LHCN-M2 (cell line): ENCODE measurements at places on chromosomes 5 and 9. TPM values are rescaled to one million over a fixed set of nuclear protein-coding genes. Genes with fewer than 3 reads are reported as not detected.

DNA sequence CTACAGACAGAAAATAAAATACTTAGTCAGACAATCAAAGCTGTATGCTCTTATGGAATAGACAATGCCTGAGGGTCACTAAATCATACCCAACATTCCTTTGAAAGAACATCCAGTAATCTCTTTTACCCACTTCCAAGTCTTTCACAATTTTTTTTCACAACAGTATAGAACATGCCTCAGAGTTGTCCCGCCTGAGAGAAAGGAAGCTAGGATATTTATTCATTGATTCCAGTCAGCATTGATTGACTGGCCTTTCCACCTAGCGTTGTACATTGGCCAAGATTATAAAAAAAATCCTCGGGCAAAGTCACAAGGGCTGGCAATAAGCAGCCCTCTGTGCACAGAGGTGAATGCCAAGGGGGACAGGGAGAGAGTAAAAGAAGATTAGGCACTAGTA lies 318.1 kb upstream of the PIK3R1 start:
- DNase-seq: peak; percentile 11

The MYMK gene
- total RNA-seq: 0.63 TPM in 1 of 2 replicates, not detected in the other

GRCh38 chr5:177576169-177576568 lies 15.8 kb upstream of the TMED9 start:
- DNase-seq: no peak

DNA sequence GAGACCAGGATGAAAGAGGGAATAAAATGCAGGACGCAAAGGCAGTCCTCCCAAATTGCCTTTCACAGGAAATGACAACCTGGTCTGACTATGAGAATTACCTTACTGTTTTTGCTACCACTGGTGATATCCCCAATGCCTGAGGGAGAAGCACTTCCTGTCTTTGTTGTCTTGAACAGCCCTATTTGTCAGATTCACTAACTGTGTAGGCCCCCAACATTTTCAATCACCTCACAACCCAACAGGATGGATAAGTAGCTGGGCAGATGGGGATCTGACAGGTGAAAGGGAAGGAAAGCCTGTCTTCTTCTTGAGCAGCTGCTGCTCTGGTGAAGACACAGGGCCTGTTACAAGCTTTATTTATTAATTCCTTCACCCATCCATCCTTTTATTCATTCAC lies 9.7 kb downstream of the ESM1 start:
- no peak for DNase-seq

GRCh38 chr9:125549465-125549871 lies 157.5 kb downstream of the MAPKAP1 start:
- no peak for DNase-seq

- DNase-seq: no peak
These were observed 3.3 kb downstream of the MCIDAS start for GRCh38 chr5:55223812-55224240.

- no peak for DNase-seq
These were observed 92.5 kb downstream of the TLR4 start for GRCh38 chr9:117796681-117797080.

The TEK gene
- 2.6 and 3.3 TPM in 2 replicates for total RNA-seq

The DTWD2 gene
- total RNA-seq: 4.9 and 5.7 TPM in 2 replicates

DNA sequence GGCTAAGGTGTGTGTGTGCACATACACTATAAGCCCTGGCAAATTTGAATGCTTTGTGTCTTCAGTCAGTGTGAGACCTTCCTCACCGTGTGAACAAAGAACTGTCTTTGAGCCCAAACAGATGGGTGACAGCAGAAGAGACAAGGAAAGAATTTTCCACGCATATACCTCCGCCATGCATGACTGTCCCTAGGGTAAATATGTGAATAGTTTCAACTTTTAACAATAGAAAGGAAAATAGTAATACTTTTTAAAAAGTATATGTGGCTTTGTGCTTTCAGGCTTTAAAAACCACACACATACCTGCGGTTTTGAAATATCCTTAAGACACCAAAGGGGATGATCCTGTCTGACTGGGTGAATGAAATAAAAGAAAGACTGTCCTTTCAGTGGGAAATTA lies 438.6 kb upstream of the MPDZ start:
- DNase-seq: peak; percentile 81

The GDA gene
- total RNA-seq: not detected in 2 replicates

GRCh38 chr9:15253197-15253596 lies 53.8 kb downstream of the TTC39B start:
- DNase-seq: peak; percentile 41

GRCh38 chr5:7742241-7742656 lies 108.7 kb downstream of the CFAP90 start:
- DNase-seq: no peak

DNA sequence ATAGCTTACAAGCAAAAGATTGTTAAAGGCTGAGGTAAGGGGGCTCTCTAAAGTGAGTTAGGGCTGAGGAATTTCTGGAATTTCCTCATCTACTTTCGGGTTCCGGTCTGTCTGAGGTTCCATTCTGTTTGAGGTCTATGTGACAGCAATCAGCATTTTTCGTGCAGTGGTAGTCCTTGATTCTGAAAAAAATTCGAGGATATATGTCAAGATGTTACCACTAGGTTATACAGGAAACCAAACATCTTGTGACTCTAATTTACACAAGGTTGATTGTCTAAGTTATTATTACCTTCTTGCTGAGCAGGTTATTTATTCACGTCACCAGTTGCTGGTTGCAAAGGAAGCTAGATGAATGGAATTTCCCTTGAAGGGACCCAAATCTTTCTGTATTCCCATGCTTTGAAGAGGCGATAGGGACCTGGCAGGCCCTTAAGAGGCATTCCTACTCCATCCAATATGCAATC lies 35.2 kb downstream of the RLN2 start:
- DNase-seq: peak; percentile 23

The MYOZ3 gene
- total RNA-seq: under 0.01 and 0.06 TPM in 2 replicates

GRCh38 chr5:79200573-79201183 lies 35.3 kb upstream of the JMY start:
- DNase-seq: no peak

The PCDHAC2 gene
- 0.06 and 0.23 TPM in 2 replicates for total RNA-seq

The ORM2 gene
- total RNA-seq: not detected in 2 replicates

DNA sequence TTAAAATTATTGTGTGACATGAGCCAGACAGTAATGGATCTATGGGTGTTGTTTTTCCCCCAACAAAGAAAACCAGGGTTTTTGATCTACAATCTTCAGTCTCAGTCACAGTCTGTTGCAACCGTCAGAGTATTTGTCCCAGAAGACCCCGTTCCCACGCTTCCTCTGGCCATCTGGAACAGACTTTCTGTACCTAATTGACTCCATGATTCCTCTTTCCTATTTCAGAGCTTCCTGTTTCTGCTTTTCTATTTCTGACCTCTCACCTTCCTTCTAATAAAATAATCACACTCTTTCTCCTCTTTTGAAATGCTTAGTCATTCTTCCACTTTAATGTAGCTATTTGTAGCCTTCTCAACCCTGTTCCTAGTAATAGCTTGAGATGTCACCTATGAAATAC lies 1044.8 kb downstream of the DTWD2 start:
- DNase-seq: no peak

DNA sequence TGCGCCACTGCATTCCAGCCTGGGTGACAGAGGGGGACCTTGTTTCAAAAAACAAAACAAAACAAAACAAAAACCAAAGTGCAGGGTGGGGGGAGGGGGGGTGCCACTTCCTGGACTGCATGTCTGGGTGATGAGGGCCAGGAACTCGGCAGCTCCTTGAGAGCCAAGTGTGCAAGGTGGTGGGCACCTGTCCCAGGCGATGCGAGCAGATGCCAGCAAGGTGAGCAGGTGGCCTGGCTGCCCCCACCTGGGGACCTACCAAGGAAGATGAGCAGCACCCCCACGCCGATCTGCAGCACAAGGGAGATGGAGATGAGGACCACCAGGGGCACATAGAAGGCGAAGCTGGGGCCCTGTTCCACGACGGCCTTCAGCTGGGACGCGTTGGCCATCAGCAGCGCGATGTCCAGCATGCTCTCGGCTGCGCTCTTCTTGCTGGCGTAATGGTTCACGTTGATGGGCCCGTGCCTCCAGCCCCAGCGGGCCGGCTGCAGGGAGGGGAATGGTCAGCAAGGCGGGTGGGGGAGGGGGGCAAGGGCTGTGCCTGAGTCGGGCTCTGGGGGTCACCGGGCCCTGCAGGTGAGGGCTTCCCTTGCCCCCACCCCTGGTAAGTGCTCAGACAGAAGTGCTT lies 7.8 kb downstream of the NINJ1 start:
- no peak for DNase-seq

DNA sequence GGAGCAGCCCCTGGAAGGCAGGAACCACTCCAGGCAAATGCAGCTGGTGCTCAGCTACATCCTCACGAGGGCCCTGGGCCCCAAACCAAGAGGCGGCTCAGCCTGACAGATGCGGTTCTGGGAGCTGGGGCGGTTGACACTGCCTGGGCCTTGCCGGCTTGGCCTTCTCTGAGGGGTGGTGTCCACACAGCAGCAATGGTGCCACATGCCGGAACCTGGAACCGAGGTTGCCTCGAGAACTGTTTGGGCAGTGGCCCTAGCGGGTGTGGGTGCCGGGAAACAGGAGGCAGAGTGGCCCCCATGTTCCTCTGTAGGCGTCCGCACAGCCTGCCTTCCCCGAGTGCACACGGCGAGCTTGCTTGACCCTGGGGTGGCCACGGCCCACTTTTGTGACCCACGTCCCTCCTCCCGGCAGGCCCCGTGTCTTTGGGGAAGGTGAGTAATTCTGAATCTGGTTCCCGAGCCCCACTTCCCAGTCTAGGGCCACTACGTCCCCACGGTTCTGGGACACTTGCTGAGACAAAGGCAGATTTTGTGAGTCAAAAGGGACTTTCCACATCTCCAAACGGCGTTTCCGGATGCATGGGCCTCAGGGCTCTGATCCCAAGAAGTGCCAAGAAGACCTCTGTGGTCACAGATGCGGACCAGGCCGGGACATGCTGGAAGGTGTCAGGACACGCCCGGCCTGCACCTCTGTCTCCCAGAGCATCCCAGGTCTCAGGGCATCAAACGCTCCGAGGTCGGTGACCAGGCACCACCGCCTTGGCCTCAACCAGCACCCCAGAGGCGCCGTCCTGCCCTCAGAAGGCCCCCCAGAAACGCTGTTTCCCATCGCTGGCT lies 27.7 kb upstream of the SLC12A7 start:
- no peak for DNase-seq

The DAPK1 gene
- total RNA-seq: 19.7 and 26.6 TPM in 2 replicates

The CAVIN4 gene
- 2.2 and 5.2 TPM in 2 replicates for total RNA-seq

- peak; percentile 38 for DNase-seq
These were observed 16.0 kb downstream of the TERT start for GRCh38 chr5:1278656-1279442.

The SPINK7 gene
- not detected in 2 replicates for total RNA-seq

The PAEP gene
- not detected in 2 replicates for total RNA-seq

- DNase-seq: no peak
These were observed 23.5 kb downstream of the DUSP1 start for GRCh38 chr5:172747471-172747870.

The C9 gene
- total RNA-seq: not detected in 2 replicates
